GM10248 (cell line): ENCODE measurements at places on chromosomes 2 and 18.

DNA sequence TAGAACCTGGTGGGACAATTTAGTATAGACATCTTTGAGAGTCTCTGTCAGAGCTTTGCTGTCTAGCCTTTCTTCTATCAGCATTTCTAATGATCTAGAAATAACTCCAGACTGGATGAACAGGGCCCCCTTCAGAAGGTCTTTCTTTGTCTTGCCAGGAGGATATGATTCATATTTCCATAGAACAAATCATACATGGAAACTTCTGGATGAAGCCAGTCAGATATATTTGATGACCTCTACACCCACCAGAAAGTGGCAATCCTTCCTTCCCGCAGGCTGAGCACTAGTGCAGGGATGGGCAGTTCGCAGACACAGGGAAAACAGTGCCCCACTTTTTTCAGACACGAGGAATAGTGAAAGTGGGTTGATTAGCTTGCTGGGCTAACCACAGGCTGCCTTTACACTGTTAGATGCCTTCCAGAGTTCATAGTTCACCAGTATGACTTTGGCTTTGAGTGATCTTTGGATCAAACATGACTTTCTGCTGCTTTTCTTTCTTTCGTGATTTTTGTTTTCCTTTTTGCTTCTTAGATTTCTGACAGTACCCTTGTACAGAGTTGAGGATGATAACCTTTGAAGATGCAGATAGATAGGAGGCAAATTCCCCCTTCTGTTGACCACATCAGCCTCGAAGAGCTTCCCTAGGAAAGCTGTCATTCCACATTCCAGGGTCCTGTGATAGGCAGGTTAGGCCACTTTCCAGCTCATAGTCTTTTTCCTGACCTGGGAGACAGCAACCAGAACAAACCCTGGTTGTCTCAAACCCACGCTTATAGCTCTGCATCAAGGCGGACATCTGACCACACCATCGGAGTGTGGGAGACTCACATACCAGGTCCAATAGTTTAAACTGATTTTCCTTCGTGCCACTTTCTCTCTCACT, 237.0 kb downstream of the ZNF407 start:
- no peak for DNase-seq

DNA sequence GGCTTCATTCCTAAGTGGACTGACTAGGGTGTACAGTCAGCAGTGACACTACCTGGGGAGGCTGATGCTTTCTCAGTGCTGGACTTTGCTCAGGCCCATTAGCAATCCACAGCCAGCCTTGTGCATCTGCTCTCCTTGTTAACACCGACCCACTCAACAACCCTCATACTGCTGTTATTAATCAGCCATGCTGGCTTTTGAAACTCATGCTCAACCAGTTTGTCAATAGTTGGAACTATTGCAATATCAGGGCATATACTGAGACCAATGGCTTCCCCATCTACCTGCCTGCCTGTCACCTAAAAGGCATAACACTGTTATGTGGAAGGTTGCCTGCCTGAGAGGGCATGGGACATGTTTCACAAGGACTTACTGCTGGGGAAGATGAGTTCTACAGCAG, 39.4 kb downstream of the GAD1 start:
- no peak for DNase-seq

DNA sequence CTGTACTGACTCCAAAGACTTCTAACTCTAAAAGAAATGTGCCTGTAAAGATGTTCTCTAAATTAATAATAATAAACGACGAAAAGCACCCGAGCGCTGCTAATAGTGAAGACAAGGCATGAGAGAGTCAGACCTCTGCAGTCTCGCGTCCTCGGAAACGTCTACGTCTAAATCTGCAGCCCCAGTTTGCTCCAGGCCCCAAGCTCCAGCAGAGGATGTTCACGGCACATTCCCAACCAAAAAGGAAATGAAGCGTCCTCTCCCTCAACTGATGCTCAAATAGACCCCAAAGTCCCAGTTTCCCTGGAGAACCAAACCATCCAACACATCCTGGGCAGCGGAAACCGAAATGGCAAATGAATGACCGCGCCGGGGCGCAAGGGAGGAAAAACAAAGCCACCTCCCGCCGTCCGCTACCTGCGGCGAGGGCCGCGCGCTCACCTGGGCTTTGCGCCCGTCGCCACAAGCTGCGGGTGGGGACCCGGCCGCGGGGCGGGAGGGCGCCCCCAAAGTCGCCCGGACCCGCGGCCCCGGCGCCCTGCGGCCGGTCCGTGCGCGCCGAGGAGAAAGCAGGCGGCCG, 47.1 kb upstream of the CCDC150 start:
- no peak for DNase-seq

DNA sequence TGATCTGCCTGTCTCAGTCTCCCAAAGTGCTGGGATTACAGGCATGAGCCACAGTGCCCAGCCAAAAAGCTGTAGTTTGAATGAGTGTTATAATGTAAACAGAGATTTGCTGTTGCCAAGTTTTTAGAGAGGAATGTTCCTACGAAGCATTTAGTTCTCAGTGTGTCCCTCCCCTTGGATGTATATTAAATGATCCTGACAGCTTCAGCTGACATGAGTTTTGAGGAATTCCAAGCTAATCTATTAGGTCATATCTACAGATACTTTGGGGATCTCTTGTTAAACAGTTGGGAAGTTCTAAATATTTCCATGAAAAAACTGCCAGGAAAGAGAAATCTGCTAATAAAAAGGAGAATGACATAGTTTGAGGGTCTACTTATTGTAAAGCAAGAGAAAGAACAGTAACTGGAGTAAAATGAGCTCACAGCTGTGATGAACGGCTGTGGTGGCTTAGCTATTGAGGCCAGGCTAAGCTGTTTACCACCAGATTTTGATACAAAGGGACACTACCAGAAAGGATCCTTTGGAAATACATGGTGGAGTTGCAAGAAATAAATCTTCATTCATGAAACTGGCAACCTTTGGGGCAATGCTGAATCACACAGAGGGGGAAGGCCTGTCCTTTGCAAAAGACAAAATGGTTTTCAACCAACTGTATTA, 2.6 kb upstream of the STON1 start:
- no peak for DNase-seq

- no peak for DNase-seq
Measured at GRCh38 chr2:128445523-128445900, 126.8 kb upstream of the HS6ST1 start.
